ENCODE measurements at places on chromosomes 5 and 9. TPM values are rescaled to one million over a fixed set of nuclear protein-coding genes. Genes with fewer than 3 reads are reported as not detected.

DNA sequence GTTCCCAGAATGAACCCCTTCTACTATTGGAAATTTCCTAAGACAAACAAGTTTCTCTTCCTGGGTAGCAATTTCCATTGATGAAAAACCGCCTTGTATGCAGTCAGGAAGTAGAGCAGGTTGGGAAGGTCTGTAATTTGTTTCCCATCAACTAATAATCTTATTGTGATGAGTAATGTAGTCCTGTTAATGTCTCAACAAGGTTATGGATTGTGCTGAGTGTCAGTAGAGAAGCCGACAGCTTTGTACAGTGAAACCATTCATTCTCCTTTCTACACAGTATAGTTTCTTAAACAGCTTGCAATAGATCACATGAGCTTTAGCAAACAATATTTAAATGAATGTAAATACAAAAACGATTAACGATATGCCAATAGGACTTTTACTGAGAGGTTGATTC is 355.4 kb upstream of the WWC1 start:
- H3K36me3 ChIP-seq, result no peaks in the 10 kb centered on the region
- no peaks in the 10 kb centered on the region for H3K27me3 ChIP-seq
- no peak overlapping the region for H3K4me3 ChIP-seq
- H3K27ac ChIP-seq, result no peak overlapping the region
- H3K4me1 ChIP-seq, result no peaks in the 10 kb centered on the region

DNA sequence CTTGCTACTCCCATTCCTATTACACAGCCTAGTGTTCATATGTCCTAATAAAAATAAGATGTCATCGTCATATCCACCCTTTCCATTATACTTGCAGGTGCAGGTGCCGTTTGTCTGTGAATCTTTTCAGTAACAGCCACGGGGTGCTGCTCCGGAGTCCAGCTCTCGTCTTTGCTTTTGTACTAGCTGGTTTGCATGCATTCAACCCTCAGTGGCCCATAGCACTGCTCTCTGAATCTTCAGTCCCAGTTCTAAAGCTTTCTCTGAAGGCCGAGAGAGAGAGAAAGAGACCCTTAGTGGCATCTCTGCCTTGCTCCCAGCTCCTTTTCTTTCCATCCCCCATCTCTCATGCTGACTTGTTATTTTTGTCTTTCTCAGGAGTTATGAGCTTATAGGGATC is 468.5 kb downstream of the TMEM232 start:
- H3K4me3 ChIP-seq, result no peak overlapping the region
- no peaks in the 10 kb centered on the region for H3K4me1 ChIP-seq
- DNase-seq, result no peak
- H3K27ac ChIP-seq, result no peak overlapping the region

- H3K4me1 ChIP-seq, result no peaks in the 10 kb centered on the region
- H3K27ac ChIP-seq, result no peak overlapping the region
- DNase-seq, result peak; percentile 75
- H3K4me3 ChIP-seq, result no peak overlapping the region
Measured at GRCh38 chr9:28155067-28155466, 581.8 kb upstream of the C9orf72 start.

GRCh38 chr5:130350131-130350530 is 445.9 kb downstream of the CHSY3 start:
- peaks cover 2% of the 10 kb centered on the region for H3K4me1 ChIP-seq
- H3K27ac ChIP-seq, result no peak overlapping the region
- DNase-seq, result no peak

DNA sequence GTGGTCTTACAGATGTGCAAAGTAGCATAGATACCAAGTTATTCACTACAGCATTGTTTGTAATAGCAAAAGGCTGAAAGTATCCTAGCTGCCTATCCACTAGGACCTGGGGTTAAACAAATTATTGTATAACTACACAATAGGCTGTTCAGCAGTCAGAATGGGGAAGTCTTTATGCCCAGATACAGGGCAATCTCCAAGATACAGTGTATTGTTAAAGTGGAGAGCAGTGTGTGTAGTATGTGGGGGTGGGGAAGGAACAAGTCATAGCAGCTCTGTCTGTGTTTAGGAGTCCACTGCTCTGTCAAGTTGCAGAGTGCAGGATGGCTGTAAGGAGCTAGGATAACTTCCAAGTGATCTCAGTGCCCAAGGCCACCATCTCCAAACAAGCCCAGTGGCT is 5.5 kb downstream of the PCYOX1L start:
- H3K4me1 ChIP-seq, result no peaks in the 10 kb centered on the region
- no peak overlapping the region for H3K4me3 ChIP-seq

GRCh38 chr5:143495821-143496275 is 92.4 kb upstream of the NR3C1 start:
- peaks cover 3% of the 10 kb centered on the region for H3K4me1 ChIP-seq
- no peaks in the 10 kb centered on the region for H3K27me3 ChIP-seq
- H3K36me3 ChIP-seq, result no peaks in the 10 kb centered on the region
- peak; percentile 73 for DNase-seq
- no peak overlapping the region for H3K27ac ChIP-seq

DNA sequence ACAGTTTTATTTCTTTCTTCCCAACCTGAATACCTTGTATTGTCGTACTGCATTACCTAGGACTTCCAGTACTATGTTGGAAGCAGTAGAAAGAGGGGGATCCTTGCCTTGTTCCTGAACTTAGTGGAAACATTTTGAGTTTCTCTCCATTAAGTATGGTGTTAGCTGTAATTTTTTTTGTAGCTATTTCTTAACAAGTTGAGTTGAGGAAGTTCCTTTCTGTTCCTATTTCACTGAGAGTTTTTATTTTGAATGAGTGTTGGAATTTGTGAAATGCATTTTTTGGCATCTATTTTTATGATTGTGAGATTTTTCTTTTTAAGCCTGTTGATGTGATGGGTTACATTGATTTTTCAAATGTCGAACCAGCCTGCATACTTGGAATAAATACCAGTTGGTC is 49.0 kb downstream of the FSD1L start:
- H3K27me3 ChIP-seq, result no peaks in the 10 kb centered on the region
- H3K36me3 ChIP-seq, result no peaks in the 10 kb centered on the region
- no peaks in the 10 kb centered on the region for H3K4me1 ChIP-seq
- no peak overlapping the region for H3K27ac ChIP-seq
- no peak for DNase-seq

DNA sequence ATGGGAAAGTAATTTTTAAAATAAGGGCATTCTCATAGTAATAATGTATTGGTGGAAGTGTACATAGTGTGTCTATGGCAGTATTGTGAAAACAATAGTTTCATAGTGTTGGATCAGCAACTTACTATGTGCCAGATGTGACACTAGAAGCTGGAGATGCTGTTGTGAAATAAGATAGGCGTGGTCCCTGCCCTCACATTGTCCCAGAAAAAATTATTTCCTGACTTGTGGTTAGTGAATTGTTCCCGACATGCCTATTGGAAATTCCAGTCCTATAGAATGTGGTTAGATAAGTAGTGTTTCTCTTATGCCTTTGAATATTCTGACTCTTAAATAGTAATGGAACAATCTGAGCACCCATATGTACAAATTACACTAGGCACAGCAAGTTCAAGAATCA is 55.3 kb upstream of the MTAP start:
- H3K4me3 ChIP-seq, result no peak overlapping the region
- peaks cover 6% of the 10 kb centered on the region for H3K27me3 ChIP-seq
- no peaks in the 10 kb centered on the region for H3K4me1 ChIP-seq
- DNase-seq, result no peak

DNA sequence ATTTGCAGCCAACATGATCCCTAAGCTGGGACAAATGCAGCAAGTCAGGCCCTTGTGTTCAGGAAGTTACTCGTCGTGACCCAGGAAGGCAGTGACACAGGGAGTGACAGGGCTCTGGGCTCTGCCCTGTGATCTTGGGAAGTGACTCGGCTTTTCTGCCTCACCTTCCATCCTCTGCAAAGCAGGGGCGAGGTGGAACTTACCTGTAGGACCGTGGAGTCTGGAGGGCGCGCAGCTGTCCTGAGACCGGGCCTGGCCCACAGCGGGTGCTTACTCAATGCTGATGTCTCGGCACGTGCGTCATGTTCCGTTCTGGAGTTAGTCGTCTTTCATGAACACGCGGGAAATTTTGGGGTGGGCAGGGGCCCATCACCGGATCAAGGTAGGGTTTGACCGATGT is 22.8 kb upstream of the LPCAT1 start:
- no peaks in the 10 kb centered on the region for H3K36me3 ChIP-seq
- H3K27me3 ChIP-seq, result peaks cover 1% of the 10 kb centered on the region
- H3K27ac ChIP-seq, result no peak overlapping the region
- no peak overlapping the region for H3K4me3 ChIP-seq

GRCh38 chr9:5582835-5583195 is 46.1 kb upstream of the RIC1 start:
- no peak overlapping the region for H3K4me3 ChIP-seq
- H3K4me1 ChIP-seq, result peaks cover 36% of the 10 kb centered on the region
- DNase-seq, result no peak
- peak overlapping the region; percentile 10 for H3K27ac ChIP-seq
- H3K36me3 ChIP-seq, result no peaks in the 10 kb centered on the region

GRCh38 chr5:153630546-153630945 is 140.1 kb downstream of the GRIA1 start:
- H3K27me3 ChIP-seq, result no peaks in the 10 kb centered on the region
- H3K36me3 ChIP-seq, result no peaks in the 10 kb centered on the region
- DNase-seq, result no peak
- H3K27ac ChIP-seq, result no peak overlapping the region
- peaks cover 20% of the 10 kb centered on the region for H3K4me1 ChIP-seq

DNA sequence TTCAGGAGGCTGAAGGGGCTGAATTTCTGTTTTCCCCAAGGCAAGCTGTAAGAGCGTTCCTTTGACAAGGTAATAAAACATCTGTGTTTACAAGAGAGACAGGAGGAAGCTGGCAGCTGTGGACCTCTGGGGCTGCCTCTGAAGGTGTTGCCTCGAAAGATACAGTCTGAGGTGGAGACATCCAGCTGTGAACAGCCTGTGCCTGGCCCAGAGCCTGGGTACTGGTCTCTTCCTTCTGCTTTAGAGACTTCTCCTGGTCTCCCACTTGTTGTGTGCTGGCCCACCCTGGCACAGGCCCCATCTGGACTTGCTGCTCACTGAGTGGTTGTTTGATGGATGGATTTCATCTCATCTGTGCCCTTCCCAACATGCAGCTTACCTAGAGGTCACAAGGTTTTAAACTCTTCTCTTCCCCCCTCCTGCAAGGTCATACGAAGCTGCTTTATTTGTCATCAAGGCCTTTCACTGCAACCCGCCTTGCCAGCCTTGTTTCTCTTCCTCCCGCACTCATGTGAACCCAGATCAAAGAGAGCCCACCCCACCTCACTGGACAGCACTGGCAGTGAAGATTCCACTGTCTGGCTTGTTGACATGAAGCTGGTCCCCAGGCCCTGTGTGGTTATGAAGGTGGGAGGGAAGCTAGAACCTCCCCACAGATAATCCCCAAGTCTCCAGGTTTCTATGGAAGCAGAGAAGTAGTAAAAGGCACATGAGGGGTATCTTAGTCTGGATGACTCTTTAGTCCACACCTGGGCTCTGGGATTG is 35.0 kb upstream of the ALDH1B1 start:
- H3K4me3 ChIP-seq, result no peak overlapping the region
- peaks cover 4% of the 10 kb centered on the region for H3K27me3 ChIP-seq
- no peaks in the 10 kb centered on the region for H3K36me3 ChIP-seq
- no peak for DNase-seq

- no peak overlapping the region for H3K27ac ChIP-seq
- H3K4me1 ChIP-seq, result peaks cover 59% of the 10 kb centered on the region
- peak; percentile 27 for DNase-seq
- H3K27me3 ChIP-seq, result no peaks in the 10 kb centered on the region
- no peak overlapping the region for H3K4me3 ChIP-seq
Measured at GRCh38 chr9:110746211-110746930, 77.8 kb downstream of the MUSK start.

GRCh38 chr5:3512361-3513095 is 83.1 kb upstream of the IRX1 start:
- no peaks in the 10 kb centered on the region for H3K27me3 ChIP-seq
- no peaks in the 10 kb centered on the region for H3K4me1 ChIP-seq
- H3K27ac ChIP-seq, result no peak overlapping the region

- H3K27ac ChIP-seq, result no peak overlapping the region
- H3K4me3 ChIP-seq, result no peak overlapping the region
- DNase-seq, result no peak
Measured at GRCh38 chr5:150345716-150346115, 11.8 kb upstream of the TCOF1 start.

- no peaks in the 10 kb centered on the region for H3K36me3 ChIP-seq
- H3K27me3 ChIP-seq, result no peaks in the 10 kb centered on the region
- no peak overlapping the region for H3K4me3 ChIP-seq
- no peak for DNase-seq
- no peak overlapping the region for H3K27ac ChIP-seq
Measured at GRCh38 chr5:126093718-126094117, 329.5 kb upstream of the GRAMD2B start.

- H3K4me1 ChIP-seq, result peaks cover 22% of the 10 kb centered on the region
- no peak overlapping the region for H3K4me3 ChIP-seq
- no peaks in the 10 kb centered on the region for H3K27me3 ChIP-seq
- peak; percentile 46 for DNase-seq
- peak overlapping the region; percentile 22 for H3K27ac ChIP-seq
- H3K36me3 ChIP-seq, result no peaks in the 10 kb centered on the region
Measured at GRCh38 chr9:33765411-33765810, 29.9 kb upstream of the PRSS3 start.

DNA sequence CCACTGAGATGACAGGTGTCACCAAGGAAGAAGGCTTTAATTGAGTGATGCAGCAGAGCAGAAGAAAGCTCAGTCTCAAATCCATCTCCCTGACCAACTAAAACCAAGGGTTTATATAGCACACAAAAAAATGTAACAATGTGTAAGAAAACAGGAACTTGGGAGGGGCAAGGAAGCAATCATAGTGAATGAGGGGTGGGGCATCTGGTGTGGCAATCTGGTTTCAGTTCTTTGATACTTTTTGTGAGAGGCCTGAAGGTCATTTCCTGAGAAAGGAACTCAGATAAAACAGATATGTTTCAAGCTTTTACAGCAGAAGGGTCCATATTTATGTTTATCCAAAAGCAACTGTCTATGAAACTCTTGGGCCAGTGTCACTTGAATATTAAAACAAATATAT is 19.7 kb downstream of the CD180 start:
- H3K4me3 ChIP-seq, result no peak overlapping the region
- H3K27ac ChIP-seq, result no peak overlapping the region
- no peak for DNase-seq
- H3K36me3 ChIP-seq, result no peaks in the 10 kb centered on the region
- no peaks in the 10 kb centered on the region for H3K27me3 ChIP-seq

- H3K27ac ChIP-seq, result no peak overlapping the region
- no peak for DNase-seq
- no peaks in the 10 kb centered on the region for H3K36me3 ChIP-seq
- no peaks in the 10 kb centered on the region for H3K27me3 ChIP-seq
- no peak overlapping the region for H3K4me3 ChIP-seq
Measured at GRCh38 chr9:70563431-70564204, 149.2 kb upstream of the KLF9 start.

Gene NR2F1
- total RNA-seq, result 23.9 TPM

Gene SLC46A2
- total RNA-seq, result not detected

Gene LCN12
- 0.35 TPM for total RNA-seq

Gene KCNV2
- not detected for total RNA-seq

Gene FAM221B
- total RNA-seq, result not detected

Gene CDKN2B
- total RNA-seq, result 2.3 TPM

Gene SLC34A3
- total RNA-seq, result not detected

Gene IRX1
- total RNA-seq, result not detected

Gene UBE2QL1
- total RNA-seq, result 0.15 TPM

Gene GARIN3
- not detected for total RNA-seq

Gene FAXDC2
- 8.3 TPM for total RNA-seq

Gene TRPM3
- total RNA-seq, result 0.33 TPM

Gene PDCD1LG2
- total RNA-seq, result 9.5 TPM

Gene FOXD4L6
- not detected for total RNA-seq

Measured in endothelial cell of umbilical vein (primary cell).